ENCODE measurements at places on chromosomes 3 and 15. TPM values are rescaled to one million over a fixed set of nuclear protein-coding genes. Genes with fewer than 3 reads are reported as not detected.

GABRA5 gene
- not detected for total RNA-seq

SAMD7 gene
- not detected for total RNA-seq

UROC1 gene
- 0.15 TPM for total RNA-seq

POLQ gene
- 2.9 TPM for total RNA-seq

PP2D1 gene
- not detected for total RNA-seq

RLBP1 gene
- not detected for total RNA-seq

GOLGA6L7 gene
- total RNA-seq, result not detected

DAZL gene
- not detected for total RNA-seq

MEX3B gene
- 52.7 TPM for total RNA-seq

GPR87 gene
- not detected for total RNA-seq

EIF2A gene
- total RNA-seq, result 52.4 TPM

DGKG gene
- total RNA-seq, result 1.7 TPM

CPNE4 gene
- total RNA-seq, result not detected

CSPG5 gene
- total RNA-seq, result 2.8 TPM

DNA sequence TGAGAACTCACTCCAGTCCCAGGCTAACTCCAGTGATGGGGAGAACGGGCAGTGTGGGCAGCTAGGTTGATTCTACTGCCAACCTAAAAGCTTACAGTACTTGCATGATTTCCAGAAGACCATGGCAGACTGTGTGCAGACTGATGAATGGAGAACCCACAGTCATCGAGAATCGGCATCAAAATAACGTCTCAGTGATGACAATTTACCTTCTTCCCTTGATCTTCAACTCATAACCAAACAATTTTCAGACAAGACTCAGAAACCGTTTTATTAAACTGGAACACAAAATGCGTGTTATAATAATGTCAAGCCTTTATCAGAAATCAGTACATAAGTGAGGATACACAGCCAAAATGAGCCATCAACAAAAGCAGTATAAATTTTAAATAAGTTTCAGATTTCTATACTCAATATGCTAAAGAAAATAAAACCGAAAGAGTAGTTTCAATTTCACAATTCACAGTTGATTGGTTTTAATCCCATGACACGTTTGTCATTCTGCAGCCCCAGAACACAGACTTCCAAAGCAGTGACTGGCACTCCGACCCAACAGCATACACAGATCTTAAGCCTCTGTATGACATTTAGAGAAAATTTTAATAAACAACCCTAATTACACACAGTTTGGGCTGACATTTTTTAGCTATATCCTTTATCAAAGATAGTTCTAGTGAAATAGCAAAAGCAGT is 54.5 kb downstream of the ZMAT3 start:
- H3K27me3 ChIP-seq, result no peaks in the 10 kb centered on the region
- H3K4me1 ChIP-seq, result peaks cover 22% of the 10 kb centered on the region
- H3K36me3 ChIP-seq, result peaks cover 7% of the 10 kb centered on the region
- DNase-seq, result no peak

GRCh38 chr3:126126286-126126685 is 42.4 kb upstream of the SLC41A3 start:
- peak; percentile 57 for DNase-seq
- H3K36me3 ChIP-seq, result no peaks in the 10 kb centered on the region
- peaks cover 8% of the 10 kb centered on the region for H3K27me3 ChIP-seq
- no peak overlapping the region for H3K4me3 ChIP-seq
- no peaks in the 10 kb centered on the region for H3K4me1 ChIP-seq
- no peak overlapping the region for H3K27ac ChIP-seq

- H3K4me3 ChIP-seq, result no peak overlapping the region
- H3K4me1 ChIP-seq, result no peaks in the 10 kb centered on the region
- H3K36me3 ChIP-seq, result peaks cover 2% of the 10 kb centered on the region
- peaks cover 30% of the 10 kb centered on the region for H3K27me3 ChIP-seq
- no peak overlapping the region for H3K27ac ChIP-seq
These were observed 4.8 kb downstream of the PAQR9 start for GRCh38 chr3:142958707-142959106.

DNA sequence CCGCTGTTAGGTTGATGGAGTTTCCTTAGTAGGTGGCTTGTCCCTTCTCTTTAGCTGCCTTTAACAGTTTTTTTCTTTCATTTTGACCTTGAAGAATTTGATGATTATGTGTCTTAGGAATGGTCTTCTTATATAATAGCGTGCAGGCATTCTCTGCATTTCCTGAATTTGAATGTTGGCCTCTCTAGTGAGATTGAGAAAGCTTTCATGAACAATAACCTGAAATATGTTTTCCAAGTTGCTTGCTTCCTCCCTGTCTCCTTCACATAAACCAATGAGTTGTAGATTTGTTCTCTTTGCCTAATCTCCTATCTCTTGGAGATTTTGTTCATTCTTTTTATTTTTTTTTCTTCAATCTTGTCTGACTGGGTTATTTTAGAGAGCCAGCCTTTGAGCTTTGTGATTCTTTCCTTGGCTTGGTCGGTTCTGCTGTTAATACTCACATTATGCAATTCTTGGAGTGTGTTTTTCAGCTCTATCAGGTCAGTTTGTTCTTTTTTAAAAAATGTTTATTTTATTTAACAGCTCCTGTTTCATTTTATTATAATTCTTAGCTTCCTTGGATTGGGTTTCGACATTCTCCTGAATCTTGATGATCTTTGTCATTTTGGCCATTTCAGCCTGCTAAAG is 627.9 kb downstream of the SI start:
- no peak overlapping the region for H3K4me3 ChIP-seq
- DNase-seq, result no peak
- no peaks in the 10 kb centered on the region for H3K27me3 ChIP-seq
- H3K4me1 ChIP-seq, result peaks cover 15% of the 10 kb centered on the region

- H3K27ac ChIP-seq, result no peak overlapping the region
- H3K4me3 ChIP-seq, result no peak overlapping the region
- no peaks in the 10 kb centered on the region for H3K36me3 ChIP-seq
- H3K4me1 ChIP-seq, result peaks cover 9% of the 10 kb centered on the region
- DNase-seq, result no peak
These were observed 389.9 kb downstream of the SHQ1 start for GRCh38 chr3:72458375-72458774.

- H3K4me1 ChIP-seq, result peaks cover 72% of the 10 kb centered on the region
- no peak overlapping the region for H3K4me3 ChIP-seq
- peak overlapping the region; percentile 89 for H3K27ac ChIP-seq
- H3K27me3 ChIP-seq, result no peaks in the 10 kb centered on the region
- no peak for DNase-seq
These were observed 166.2 kb downstream of the GAP43 start for GRCh38 chr3:115789481-115789880.

DNA sequence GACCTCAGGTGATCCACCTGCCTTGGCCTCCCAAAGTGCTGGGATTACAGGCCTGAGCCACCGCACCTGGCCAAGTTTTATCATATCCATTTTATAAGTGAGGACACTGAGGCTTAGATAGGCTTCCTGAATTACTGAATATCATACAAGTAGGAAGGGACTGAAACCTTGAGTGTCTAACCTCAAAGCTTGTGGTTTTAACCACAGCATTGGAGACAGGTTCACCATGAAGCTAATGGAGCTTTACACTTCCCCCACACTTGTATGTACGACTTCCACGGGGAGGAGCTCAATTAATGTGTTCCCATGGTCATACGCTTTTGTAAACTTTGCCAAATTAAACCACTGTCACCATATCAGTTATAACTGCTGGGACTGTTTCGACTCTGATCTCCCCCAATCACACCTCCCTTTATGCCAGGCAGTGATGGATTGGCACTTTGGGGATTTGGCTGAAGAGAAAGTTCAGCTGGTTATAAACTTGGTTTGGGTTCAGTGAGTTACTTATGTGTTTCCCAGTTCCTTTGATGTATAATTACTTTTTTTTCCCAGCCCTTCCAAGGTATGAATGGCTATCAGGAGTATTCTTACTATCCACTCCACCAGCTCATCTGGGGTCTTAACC is 38.4 kb upstream of the MEIS2 start:
- peaks cover 16% of the 10 kb centered on the region for H3K4me1 ChIP-seq
- DNase-seq, result no peak
- no peak overlapping the region for H3K27ac ChIP-seq
- H3K4me3 ChIP-seq, result no peak overlapping the region

- DNase-seq, result no peak
- H3K27ac ChIP-seq, result no peak overlapping the region
- no peaks in the 10 kb centered on the region for H3K4me1 ChIP-seq
- H3K4me3 ChIP-seq, result no peak overlapping the region
These were observed 51.6 kb upstream of the CPOX start for GRCh38 chr3:98645039-98645438.

DNA sequence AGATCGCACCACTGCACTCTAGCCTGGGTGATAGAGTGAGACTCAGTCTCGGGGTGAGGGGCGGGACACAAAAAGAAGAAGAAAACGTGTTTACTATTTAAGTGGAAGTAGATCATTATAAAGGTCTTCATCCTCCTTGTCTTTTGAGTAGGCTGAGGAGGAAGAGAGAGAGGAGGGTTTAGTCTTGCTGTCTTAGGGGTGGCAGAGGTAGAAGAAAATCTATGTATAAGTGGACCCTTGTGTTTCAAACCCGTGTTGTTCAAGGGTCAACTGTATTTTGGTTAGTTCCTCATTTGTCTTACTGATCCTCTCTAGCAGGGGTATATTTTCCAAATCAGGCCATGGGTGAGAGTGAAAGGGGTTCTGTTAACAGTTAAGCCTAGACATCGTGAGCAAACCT is 40.1 kb downstream of the TRIM71 start:
- H3K27ac ChIP-seq, result no peak overlapping the region
- no peaks in the 10 kb centered on the region for H3K36me3 ChIP-seq
- DNase-seq, result no peak
- no peaks in the 10 kb centered on the region for H3K27me3 ChIP-seq

DNA sequence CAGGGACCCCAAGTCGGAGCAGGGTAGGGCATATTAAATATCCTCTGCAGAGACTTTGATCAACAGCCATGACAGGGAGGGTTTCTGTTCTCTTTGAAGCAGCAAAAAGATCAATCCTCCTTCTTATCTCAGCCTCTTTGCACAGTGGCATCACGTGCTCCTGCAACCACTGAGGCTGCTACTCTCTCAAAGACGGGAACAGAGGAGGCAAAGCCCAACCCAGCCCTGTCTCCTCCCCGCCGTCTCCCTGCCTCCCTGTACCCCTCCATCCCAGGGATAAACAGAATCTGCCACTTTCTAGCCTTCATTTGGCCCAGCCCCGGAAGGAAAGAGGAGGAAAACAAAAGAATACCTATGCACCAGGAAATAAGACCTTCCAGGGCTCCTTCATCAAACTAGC is 7.5 kb upstream of the TBC1D21 start:
- peaks cover 5% of the 10 kb centered on the region for H3K36me3 ChIP-seq
- no peak overlapping the region for H3K4me3 ChIP-seq
- DNase-seq, result no peak
- peaks cover 69% of the 10 kb centered on the region for H3K27me3 ChIP-seq

- H3K36me3 ChIP-seq, result peaks cover 3% of the 10 kb centered on the region
- peak overlapping the region; percentile 89 for H3K27ac ChIP-seq
- no peak for DNase-seq
These were observed 50.3 kb downstream of the FBLN2 start for GRCh38 chr3:13598926-13599886.

- H3K4me3 ChIP-seq, result no peak overlapping the region
- DNase-seq, result no peak
- H3K27ac ChIP-seq, result no peak overlapping the region
- H3K27me3 ChIP-seq, result no peaks in the 10 kb centered on the region
These were observed 110.0 kb upstream of the CDIN1 start for GRCh38 chr15:36469311-36469966.

DNA sequence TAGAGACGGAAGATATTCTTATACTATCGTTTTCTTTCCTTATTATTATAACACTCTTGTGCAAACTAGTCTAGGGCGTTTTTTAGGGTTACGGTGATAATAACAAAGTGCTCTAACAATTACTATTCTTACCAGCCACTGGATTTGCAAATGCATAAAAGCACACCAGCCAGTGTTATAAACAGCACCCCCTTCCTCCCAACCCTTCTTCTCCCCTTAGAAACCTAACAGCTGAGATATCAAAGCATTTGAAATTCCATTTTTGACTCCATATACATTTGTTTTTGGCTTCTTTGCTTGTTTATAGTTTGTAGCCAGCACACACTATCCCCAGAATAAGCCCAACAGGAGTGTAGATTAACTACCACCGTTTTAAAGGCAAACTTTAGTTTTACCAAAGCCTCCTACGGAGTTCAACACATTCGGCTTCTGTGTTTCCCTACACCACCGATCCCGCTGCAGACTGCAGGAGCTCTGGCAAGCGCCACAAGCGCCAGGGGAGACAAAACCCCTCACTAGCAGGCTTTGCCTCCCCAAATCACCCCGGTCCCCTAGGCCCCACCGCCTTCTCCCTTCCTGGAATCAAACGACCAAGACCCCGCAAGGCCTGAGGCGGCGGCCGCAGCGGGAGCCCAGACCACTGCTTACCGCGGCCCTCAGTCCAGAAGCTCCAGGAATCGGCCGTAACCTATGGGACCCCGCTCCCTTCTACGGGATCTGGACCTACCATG is 461 bp downstream of the COPB2 start:
- H3K4me3 ChIP-seq, result peak overlapping the region; percentile 95
- H3K27me3 ChIP-seq, result no peaks in the 10 kb centered on the region
- H3K27ac ChIP-seq, result peak overlapping the region; percentile 100
- H3K4me1 ChIP-seq, result peaks cover 64% of the 10 kb centered on the region

- H3K4me3 ChIP-seq, result no peak overlapping the region
- H3K27me3 ChIP-seq, result no peaks in the 10 kb centered on the region
- peaks cover 2% of the 10 kb centered on the region for H3K36me3 ChIP-seq
- DNase-seq, result no peak
- H3K27ac ChIP-seq, result no peak overlapping the region
- no peaks in the 10 kb centered on the region for H3K4me1 ChIP-seq
These were observed 51.5 kb upstream of the NANOGP8 start for GRCh38 chr15:35136321-35137189.

- peaks cover 66% of the 10 kb centered on the region for H3K27me3 ChIP-seq
- H3K27ac ChIP-seq, result no peak overlapping the region
- DNase-seq, result no peak
- no peaks in the 10 kb centered on the region for H3K4me1 ChIP-seq
- no peak overlapping the region for H3K4me3 ChIP-seq
- H3K36me3 ChIP-seq, result no peaks in the 10 kb centered on the region
These were observed 26.9 kb upstream of the GOLGA8B start for GRCh38 chr15:34610354-34610753.

GRCh38 chr3:151581035-151581434 is 120.2 kb upstream of the IGSF10 start:
- H3K36me3 ChIP-seq, result no peaks in the 10 kb centered on the region
- H3K4me3 ChIP-seq, result no peak overlapping the region
- H3K27me3 ChIP-seq, result peaks cover 3% of the 10 kb centered on the region
- DNase-seq, result no peak
- H3K27ac ChIP-seq, result no peak overlapping the region

GRCh38 chr15:41926185-41927056 is 32.6 kb upstream of the SPTBN5 start:
- H3K27me3 ChIP-seq, result no peaks in the 10 kb centered on the region
- no peak overlapping the region for H3K4me3 ChIP-seq
- H3K36me3 ChIP-seq, result peaks cover 9% of the 10 kb centered on the region
- peak overlapping the region; percentile 75 for H3K27ac ChIP-seq

GRCh38 chr3:54014067-54014466 is 108.3 kb upstream of the CACNA2D3 start:
- no peak overlapping the region for H3K27ac ChIP-seq
- no peak overlapping the region for H3K4me3 ChIP-seq
- H3K27me3 ChIP-seq, result no peaks in the 10 kb centered on the region
- no peaks in the 10 kb centered on the region for H3K36me3 ChIP-seq
- no peak for DNase-seq
